ENCODE measurements at places on chromosomes 12 and 14.

DNA sequence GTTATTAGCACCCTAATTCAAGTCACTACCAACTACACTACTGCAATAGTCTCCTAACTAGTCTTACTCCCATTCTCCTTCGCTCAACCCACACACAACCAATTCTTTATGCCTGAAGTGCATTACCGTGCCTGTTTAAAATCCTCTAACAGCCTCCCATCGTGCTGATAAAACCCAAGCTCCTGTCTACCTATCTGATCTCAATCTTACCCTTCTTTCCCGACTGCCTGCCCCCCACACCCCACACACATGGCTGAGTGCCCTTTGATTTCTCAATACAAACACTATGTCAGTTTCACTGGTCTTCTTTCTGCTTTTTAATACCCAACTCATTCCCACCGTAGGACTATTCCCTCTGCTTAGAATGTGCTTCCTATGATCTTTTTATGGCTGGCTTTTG lies 59.9 kb downstream of the SPPL3 start:
- no peak for DNase-seq

DNA sequence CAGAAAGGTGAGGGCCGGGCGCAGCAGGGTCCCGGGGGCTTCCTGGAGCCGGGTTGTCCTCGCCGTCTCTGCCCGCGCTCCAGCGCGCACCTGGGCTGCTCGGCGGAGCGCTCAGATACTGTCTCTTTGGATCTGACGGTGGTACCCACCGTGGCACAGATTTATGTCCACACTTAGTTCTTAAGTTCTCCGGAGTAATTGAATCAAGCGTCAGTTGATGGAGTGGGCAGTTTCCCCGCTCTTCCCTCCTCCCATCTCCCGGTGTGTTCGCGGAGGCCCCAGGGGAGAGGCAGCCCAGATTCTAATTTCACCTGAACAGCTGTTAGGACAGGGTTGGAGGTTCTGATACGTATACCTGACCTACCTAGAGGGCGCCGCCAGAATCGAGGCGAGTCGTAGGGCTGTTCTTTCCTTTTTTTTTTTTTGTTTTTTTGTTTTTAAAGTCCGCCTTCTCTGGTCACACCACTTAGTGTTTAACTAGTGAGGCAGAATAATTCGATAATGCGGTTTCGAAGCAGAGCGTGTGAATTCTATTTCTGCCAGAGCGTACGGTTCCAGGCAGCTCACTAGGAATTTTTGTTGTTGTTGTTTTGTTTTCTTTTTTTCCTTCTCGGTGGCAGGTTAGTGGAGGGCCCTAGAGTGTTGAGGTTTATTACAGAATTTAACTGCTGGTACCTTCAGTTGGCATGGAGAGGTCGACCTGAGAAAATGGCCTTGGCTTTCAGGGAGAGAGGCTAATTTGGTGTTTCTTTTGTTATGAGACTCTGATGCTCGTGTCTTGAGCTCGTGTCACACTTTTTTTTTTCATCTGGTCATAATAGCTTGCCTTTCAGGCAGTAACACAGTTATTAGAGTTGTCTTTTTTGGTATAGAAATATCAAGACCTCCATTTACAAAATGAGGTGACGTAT lies 22.3 kb upstream of the GNS start:
- DNase-seq: no peak

- peak; percentile 85 for DNase-seq
Measured at GRCh38 chr14:23436327-23437132, 1.1 kb upstream of the MYH7 start.

GRCh38 chr12:63103494-63104131 lies 47.4 kb downstream of the AVPR1A start:
- DNase-seq: no peak

DNA sequence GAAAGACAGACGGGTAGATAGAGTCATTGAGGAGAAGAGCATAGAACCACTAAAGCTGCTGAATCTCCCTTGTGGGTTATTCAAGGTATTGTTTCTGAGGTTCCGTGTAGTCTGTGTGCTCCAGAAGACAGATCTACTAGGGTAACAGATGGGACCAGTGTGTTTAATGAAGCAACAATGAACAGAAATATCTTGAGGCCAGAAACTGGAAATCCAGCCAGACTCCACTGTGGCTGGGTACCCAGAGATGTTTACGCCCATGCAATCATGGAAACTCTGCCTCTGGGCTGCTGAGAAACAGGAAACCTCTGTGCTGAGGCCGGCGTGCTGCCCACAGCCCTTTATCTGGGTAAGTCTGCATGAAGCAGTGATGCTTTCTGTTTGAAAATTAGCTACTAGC lies 8.3 kb downstream of the PROX2 start:
- peak; percentile 51 for DNase-seq

Data from posterior cingulate gyrus (tissue), 11 donors.